DMS53 (cell line): ENCODE measurements at places on chromosomes 13 and 19.

- no peak for DNase-seq
These were observed 103.9 kb downstream of the ZIC5 start for GRCh38 chr13:99867535-99868257.

GRCh38 chr13:113765564-113765910, 6.5 kb downstream of the TMEM255B start:
- DNase-seq: no peak

GRCh38 chr19:15374796-15375440, 4.7 kb downstream of the AKAP8 start:
- no peak for DNase-seq

DNA sequence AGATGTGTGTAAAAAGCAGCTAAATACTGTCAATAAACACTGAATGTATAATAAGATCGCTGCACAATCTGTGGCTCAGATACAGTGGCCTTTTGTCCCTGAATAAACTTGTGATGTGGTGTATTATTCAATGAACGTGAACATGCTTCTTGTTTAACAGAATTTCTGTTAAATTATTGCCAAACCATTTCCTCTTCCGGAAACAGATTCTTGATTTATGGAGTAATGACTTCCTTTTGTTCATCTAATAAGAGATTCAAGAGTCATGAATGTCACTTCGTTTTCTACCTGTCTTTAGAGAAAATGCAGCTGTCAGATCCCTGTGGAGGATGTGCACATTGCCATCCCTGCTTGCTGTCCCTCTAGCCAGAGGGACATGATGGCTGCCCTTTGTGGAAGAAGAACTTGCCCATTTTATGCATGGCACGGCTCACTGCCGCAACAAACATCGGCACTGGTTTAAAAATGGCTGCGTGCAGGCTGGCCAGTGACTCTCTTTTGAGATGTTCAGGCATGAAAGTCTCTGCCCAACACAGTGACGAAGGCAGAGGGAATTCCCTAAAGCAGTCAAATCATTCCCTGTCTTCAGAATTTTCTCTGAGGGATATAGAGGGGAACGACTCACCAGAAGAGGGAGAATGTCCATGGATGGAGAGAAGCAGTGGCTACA, 3.1 kb upstream of the TNFSF13B start:
- no peak for DNase-seq

DNA sequence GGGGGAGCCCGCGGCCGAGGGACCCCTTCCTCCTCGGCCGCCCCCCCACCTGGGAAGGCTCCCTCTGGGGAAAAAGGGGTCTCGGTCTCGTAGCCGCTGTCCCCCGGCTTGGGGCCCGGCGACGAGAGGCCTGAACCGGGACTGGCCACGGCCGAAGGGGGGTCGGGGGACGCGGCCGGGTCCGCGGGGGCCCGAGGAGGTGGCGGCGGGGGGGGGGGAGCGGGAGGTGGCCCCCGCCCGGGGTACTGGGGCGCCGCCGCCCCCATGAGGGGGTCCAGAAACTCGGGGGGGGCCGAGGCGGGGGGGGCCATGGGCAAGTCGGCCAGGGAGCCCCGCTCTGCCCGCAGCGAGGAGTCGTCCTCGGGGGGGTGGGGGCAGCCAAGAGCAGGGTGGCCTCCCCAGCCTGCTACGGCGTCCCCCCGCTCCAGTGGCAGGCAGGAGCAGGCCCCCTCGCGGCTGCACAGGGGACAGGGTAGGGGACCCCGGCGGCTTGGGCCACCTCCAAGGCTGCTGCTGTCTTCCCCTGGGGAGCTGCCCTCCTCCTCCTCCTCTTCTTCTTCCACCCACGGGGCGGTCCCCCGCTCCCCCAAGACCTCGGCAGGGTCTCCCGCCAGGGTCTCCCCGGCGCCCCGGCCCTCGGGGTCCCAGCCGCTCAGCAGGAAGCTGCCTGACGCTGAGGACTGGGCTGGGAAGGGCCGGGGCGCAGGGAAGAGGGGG, 12.9 kb downstream of the LMTK3 start:
- DNase-seq: peak; percentile 54

GRCh38 chr19:8566855-8567254, 10.4 kb downstream of the MYO1F start:
- no peak for DNase-seq

DNA sequence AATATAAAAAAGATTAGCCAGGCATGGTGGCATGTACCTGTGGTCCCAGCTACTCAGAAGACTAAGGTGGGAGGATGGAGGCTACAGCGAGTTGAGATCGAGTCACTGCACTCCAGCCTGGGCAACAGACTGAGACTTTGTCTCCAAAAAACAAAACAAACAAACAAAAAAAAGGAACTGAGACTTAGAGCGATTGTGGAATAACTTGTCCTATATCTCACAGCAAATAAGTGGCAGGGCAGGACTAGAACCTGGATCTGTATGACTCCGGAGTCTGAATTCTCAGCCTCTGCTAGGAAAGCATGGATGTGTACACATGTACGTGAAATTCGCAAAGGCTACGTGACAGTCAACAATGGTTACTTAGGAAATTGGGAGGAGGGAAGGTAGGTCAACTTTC, 20.1 kb downstream of the KRTDAP start:
- DNase-seq: no peak

GRCh38 chr13:31377946-31378345, 178.2 kb downstream of the B3GLCT start:
- no peak for DNase-seq

GRCh38 chr19:13951799-13952153, 533 bp upstream of the DCAF15 start:
- no peak for DNase-seq

DNA sequence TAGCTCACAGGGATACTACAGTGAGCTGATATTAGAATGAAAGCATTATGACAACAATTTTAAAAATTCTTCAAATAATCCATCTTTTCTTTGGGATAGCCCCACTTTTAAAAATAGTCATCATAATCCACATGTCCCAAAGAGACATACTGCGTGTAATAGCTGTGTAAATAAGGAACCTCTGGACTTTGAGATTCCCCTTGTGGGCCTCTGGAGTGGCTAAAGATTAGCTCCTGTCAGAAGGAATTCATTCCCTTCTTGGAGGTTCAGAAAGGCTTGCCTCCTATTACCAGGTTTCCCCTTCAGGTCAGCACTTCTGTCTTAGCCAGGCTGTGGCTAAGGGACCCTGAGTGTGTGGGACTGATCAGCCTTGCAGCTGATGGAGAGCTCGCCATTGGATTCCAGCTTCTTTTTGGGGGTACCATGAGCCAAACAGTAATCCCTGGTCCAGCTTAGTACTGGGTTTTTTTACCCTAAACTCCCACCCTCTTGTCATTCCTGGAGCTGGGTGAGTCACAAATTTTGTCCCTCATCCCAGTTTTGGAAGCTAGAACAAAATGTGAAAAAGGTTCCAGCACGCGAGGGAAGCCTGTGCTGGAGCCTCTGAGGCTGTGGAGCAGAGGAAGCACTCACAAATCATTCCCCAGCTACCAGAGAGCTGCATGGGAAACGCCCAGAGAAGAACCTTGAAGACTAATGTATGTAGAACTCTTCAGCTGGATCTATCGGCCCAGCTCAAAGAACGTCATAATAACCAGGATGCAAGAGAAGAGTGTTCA, 96.7 kb downstream of the RNASEH2B start:
- no peak for DNase-seq

DNA sequence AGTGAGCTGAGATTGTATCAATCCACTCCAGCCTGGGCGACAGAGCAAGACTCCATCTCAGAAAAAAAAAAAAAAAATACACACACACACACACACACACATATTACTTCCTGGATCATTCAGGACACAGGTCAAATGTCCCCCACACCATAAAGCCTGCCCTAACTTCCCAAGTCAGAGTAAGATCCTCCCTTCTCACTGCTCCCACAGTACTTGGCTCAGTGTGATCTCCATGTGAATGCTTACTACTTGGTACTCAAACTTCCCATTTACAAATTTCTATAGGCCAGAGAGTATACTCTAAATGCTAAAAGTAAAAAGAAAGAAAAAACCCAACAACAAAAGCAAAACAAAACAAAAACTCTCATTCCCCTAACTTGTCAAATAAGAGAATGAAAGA, 386.8 kb downstream of the SLITRK6 start:
- DNase-seq: no peak

DNA sequence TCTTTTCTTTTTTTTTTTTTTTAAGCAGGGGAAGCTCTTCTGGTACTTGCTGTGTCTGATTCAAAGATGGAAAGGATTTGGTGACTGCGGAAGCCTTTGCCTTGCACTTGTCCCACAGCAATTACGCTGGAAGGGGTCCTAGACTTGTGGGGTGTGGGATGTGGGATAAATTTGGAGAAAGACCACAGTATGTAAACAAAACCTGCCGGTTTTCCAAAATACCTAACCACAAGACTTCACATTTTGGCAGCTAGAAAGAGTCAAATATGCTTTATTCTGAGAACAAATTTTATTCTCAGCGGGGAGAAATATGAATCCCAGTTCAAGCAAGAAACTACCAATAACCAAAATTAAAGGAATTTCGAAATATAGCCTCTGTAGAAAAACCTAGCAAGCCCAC, 176.5 kb downstream of the SPRY2 start:
- DNase-seq: no peak

GRCh38 chr19:16794456-16795441, 34.4 kb upstream of the SIN3B start:
- DNase-seq: no peak

DNA sequence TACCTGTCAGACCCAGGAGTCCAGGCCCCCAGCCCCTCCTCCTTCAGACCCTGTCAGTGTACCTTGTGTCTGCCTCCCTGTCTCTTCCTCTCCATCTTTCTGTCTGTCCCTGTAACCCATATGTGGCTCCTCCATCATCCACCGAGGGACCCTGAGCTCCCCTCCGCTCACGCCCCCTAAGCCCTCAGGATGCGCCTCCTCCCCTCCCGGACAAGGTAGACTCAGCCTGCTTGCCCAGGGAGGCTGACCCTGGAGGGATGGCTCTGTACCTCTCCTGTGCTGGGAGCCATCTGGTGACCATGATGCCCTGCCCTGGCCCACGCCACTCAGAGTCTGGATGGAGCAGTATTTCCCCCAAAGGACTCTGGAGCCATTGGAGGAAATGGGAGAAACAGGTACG, 1.0 kb upstream of the CAPN12 start:
- DNase-seq: no peak

DNA sequence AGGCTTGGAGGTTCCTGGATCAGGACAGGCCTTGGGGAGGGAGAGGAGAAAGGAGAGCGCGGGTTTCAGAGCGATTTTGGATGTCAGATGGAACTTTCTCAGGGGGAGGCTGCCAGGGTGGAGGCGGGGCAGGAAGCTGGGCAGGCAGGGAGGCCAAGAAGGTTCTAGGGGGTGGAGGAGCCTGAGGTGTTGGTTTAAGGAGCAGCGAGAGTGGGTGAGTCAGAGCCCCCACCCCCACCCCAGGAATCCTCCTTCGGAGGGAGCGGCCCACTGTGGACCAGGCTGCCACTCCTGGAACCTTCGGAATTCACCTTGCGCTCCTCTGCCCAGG, 15.9 kb upstream of the NOP53 start:
- DNase-seq: peak; percentile 44

GRCh38 chr19:21335721-21336120, 6.5 kb upstream of the ZNF708 start:
- DNase-seq: peak; percentile 38

- DNase-seq: no peak
These were observed 390.4 kb downstream of the RFC3 start for GRCh38 chr13:34208336-34208735.

DNA sequence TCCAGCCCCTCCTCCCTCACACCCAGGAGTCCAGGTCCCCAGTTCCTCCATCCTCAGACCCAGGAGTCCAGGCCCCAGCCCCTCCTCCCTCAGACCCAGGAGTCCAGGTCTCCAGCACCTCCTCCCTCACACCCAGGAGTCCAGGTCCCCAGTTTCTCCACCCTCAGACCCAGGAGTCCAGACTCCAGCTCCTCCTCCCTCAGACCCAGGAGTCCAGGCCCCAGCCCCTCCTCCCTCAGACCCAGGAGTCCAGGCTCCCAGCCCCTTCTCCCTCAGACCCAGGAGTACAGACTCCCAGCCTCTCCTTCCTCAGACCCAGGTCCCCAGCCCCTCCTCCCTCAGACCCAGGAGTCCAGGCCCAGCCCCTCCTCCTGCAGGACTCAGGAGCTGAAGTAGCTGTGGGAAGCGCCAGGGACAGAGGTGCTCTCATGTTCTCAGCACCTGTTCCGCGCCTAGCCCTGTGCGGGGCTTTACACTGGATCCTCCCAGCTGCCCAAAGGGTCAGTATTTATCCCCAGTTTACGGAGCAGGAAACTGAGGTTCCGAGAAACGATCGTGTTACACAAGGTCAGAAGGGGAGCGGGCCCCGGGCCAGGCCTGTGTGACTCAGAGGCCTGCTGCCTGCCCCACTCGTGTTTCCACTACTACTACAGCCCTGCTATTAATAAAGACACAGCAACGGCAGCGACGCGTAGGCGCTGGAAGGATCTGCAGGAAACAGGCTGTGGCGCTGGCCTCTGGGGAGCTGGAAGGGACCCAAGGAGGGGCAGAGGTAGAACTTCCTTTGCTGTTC, 1.7 kb upstream of the SBK3 start:
- peak; percentile 70 for DNase-seq
